ENCODE measurements at places on chromosomes 12 and 14. TPM values are rescaled to one million over a fixed set of nuclear protein-coding genes. Genes with fewer than 3 reads are reported as not detected.
A peak's percentile ranks its signal among the peaks of the same experiment; 100 is the strongest.

The NID2 gene
- 112 TPM for polyA plus RNA-seq

The RARG gene
- 20.1 TPM for polyA plus RNA-seq

The LRP1-AS gene
- polyA plus RNA-seq: 0.93 TPM

The LUM gene
- polyA plus RNA-seq: 462 TPM

The PRR4 gene
- 3.3 TPM for polyA plus RNA-seq

The RAB21 gene
- 40.9 TPM for polyA plus RNA-seq

The CD27 gene
- 1.1 TPM for polyA plus RNA-seq

The TMEM30B gene
- 1.3 TPM for polyA plus RNA-seq

The GPR68 gene
- 0.68 TPM for polyA plus RNA-seq

The LRRC10 gene
- polyA plus RNA-seq: not detected

The E2F7 gene
- 4.2 TPM for polyA plus RNA-seq

DNA sequence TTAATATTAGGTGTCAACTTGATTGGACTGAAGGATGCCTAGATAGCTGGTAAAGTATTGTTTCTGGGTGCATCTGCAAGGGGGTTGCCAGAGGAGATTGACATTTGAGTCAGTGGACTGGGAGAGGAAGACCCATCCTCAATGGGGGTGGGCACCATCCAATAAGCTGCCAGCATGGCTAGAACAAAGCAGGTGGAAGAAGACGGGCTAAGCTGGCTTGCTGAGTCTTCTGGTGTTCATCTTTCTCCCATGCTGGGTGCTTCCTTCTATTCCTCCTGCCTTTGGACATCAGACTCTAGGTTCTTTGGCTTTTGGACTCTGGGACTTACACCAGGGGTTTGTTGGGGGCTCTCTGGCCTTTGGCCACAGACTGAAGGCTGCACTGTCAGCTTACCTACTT lies 87.4 kb downstream of the SLC38A1 start:
- no peak for DNase-seq

GRCh38 chr12:108711489-108712164 lies 19.7 kb downstream of the CORO1C start:
- DNase-seq: no peak

- DNase-seq: no peak
These were observed 2.1 kb downstream of the GPRC5A start for GRCh38 chr12:12893438-12893837.

DNA sequence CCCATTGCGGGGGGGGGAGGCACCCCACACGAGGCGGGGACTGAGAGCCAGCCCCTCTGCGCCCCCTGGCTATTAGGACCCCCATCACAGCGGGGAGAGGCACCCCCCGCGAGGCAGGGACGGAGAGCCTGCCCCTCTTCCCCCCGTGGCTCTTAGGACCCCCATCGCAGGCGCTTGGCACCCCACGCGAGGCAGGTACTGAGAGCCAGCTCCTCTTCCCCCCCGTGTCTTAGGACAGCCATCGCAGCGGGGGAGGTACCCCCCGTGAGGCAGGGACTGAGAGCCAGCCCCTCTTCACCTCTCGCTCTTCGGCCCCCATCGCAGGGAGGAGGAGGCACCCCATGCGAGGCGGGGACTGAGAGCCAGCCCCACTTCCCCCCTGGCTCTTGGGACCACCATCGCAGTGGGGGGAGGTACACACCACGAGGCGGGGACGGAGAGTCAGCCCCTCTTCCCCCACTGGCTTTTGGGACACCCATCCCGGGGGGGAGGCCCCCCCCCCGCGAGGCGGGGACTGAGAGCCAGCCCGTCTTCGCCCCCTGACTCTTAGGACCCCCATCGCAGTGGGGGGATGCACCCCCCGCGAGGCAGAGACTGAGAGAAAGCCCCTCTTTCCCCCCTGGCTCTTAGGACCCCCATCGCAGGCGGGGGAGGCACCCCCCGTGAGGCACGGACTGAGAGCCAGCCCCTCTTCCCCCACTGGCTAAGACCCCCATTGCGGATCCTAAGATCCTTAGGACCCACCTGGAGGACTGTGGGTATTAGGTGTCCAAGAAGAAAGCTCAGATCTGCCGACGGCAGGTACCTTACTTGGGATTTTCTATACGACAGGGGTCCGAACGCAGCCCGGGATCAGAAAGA lies 198.6 kb upstream of the PZP start:
- no peak for DNase-seq

GRCh38 chr12:92341065-92341668 lies 195.5 kb upstream of the BTG1 start:
- DNase-seq: no peak

GRCh38 chr12:66354291-66354690 lies 52.0 kb downstream of the HELB start:
- DNase-seq: no peak

DNA sequence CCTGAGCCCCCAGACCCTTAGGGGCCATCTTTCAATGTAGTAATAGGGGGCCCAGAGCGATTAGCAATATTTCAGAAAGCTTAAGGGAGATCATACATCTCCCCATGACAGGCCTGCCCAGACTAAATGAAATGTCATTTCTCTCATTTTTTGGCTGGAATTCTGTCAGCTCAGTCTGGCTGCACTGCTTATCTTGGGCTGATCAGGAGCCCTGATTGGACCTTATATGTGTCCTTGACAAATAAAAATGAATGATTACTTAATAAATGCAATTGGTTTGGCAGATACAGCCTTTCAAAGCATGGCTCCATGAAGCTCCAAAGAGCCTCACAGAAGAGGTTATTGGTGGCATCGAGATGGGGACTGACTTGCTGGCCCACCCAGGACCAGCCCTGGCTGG lies 121.9 kb downstream of the ADCK1 start:
- DNase-seq: no peak

DNA sequence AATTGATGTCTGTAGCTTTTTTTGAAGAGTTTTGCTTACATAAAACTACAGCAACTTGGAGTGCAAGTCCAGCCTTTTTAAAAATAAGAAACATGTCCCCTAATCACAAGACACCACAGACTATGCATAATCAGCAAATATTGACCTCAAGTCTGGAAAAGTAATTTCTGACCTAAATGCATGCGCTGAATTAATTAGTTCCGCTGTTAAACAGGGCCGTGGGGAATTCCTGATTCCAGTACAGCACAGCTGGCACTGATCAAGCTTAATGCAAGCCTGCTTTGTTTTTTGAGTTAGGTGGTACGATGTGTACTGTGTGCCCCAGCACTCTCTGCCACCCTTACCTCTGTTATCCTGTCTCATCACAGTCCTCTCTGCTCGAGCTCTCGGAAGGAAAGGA lies 9.2 kb downstream of the MLH3 start:
- no peak for DNase-seq

GRCh38 chr12:6235499-6235898 lies 35.3 kb downstream of the CD9 start:
- DNase-seq: no peak

- DNase-seq: peak; percentile 38
These were observed 33.6 kb upstream of the MAP3K9 start for GRCh38 chr14:70842851-70843462.

DNA sequence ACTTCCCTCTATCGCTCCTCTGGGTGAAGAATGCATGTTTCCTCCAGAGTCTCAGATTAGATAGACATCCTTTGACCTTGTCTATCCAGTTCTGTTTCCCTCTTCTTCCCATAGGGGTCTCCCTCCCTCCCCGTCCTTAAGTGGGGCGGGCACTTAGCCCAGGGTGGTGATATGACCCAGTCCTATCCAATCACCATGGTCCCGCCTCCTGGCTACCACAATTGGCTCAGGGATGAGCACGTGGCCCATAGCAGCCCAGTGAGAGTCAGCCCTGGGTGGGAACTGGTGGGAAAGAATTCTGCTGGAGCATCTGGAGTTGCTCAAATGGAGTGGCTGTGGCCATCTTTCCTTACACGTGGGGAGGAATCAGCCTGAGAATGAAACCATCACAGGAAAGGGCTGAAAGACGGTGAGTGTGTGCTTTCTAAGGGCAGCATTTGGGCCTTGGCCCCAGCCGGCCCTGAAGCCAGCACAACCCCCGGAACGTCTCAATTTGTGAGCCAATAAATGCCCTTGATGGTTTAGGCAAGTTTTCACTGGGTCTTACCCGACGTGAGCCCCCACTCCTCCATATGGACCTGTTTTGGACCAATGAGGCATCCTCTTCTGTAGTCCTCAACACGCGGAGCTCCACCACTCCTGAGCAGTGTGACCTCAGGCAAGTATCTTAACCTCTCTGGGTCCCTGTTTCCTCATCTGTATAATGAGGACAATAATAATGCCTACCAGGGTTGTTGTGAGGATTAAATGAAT lies 14.4 kb upstream of the MLXIP start:
- peak; percentile 91 for DNase-seq

- DNase-seq: peak; percentile 26
These were observed 61.1 kb downstream of the HRK start for GRCh38 chr12:116820064-116820656.

DNA sequence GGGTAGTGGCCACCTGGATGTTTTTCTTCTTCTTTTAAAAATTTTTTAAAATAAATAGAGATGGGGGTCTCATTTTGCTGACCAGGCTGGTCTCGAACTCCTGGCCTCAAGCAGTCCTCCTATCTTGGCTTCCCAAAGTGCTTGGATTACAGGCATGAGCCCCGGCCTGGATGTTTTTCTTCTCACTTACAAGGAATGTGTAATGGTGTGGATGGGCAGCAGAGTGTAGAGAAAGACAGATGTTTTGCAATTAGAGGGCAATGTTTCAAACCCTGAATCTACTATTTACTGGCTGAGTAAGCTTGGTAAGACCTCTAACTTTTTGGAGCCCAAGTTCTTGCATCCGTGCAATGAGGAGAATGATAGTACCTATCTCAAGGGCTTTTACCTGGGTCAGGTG lies 48.1 kb downstream of the ADCK1 start:
- DNase-seq: no peak
